ENCODE measurements at places on chromosomes 13 and 19.
A peak's percentile ranks its signal among the peaks of the same experiment; 100 is the strongest.

DNA sequence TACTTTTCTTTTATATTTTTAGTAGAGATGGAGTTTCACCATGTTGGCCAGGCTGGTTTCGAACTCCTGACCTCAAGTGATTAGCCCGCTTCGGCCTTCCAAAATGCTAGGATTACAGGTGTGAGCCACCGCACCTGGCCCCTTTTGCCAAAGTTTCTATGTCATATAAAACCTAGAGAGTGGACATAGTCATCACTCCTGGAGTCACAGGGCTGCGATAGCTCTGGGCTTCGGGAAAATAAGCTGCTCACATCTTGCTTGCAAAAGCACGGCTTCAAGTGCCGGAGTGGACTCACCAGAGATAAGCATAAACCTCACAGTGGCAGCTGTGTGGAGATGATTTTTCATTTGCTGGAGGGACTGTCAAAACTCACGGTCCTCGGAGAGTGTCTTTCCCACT, 171.2 kb downstream of the TEX29 start:
- no peak for DNase-seq

DNA sequence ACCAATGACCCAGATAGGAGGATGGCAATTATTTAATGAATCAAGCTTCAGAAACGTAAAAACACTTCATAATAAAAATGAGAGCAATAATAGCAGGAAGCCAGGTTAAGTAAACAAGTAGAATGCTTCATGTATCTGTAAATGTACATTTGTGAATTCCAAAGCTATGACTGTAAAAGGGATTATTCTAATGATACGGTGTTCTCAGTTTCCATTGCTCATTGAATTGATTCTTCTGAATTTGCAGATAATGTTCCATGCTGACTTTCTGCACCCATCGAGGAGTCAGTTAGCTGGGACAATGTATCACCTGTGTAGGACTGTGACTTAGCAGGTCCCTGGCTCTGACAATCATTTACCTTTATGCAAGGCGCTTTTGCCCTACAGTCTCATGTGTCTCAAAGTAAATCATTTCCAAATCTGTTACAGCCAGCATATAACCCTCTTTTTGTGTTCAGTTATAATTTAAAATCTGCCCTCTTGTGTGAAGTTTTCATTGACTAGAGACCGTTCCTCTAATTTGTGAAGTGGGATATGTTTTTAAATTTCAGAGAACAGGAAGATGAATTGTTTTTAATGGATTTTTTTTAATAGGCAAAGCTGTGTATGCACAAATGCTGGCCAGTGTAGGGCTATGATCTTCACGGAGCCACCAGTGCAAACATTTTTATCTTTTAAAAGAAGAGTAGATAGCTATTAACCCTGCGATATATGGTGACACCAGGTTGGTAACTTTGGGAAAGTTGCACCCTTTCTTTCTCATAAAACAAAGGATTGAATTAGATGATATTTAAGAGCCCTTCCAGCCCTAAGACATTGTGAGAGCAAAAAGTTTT, 267.1 kb downstream of the KLF5 start:
- peak; percentile 97 for DNase-seq

DNA sequence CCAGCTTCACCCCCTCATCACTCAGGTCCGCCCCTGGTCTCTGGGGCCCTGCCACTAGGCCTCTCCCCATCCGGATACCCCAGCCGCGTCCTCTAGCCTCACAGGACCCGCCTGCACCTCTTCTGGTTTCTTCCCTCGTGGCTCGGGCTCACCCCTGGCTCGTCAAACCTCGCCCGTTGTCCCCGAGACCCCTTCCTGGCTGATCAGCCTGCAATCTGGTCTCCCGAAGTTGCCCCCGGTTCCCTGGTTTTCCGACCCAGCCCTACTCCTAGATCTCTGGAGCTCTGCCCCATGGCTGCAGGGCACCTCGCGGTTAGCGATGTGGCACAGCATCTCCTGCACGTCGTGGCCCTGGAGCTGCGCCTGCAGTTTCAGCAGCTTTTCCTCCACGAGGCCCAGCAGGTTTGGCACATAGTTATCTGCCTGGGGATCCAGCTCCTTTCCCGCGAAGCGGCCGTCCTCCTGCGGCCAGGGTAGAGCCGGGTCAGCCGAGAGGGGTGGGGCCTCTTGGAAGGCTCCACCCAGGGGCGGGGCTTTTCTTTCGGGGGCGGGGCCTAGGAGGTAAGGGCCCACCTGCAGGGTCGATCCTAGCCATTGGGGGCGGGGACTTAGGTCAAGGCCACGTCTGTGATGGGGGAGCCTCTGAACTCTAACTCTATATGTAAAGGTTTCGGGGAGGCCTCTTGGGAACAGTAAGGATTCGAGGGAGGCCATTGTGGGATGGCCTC, 2.4 kb upstream of the RGL3 start:
- no peak for DNase-seq

- DNase-seq: no peak
These were observed 629.8 kb upstream of the PCDH9 start for GRCh38 chr13:67859904-67860303.

- no peak for DNase-seq
These were observed 21.3 kb downstream of the HCN2 start for GRCh38 chr19:610801-611480.

- DNase-seq: no peak
These were observed 6.1 kb downstream of the DOCK6 start for GRCh38 chr19:11256189-11256588.

- peak; percentile 29 for DNase-seq
These were observed 69.0 kb upstream of the NPAS1 start for GRCh38 chr19:46950526-46951170.

DNA sequence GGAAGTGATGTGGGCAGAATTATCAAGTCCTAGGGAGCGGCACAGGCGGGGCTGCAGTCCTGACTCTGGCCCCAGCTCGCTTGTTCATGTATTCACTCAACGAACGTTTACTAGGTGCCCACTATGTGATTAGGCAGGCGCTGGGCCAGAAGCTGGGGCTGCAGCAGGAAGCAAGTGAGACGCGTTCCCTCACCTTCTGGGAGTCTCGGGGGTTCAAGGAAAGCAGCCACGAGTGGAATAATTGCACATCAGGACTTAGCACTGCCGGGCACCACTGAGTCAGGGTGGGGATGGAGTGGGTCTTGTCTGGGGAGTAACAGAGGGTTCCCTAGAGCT, 2.5 kb upstream of the LMTK3 start:
- DNase-seq: no peak

DNA sequence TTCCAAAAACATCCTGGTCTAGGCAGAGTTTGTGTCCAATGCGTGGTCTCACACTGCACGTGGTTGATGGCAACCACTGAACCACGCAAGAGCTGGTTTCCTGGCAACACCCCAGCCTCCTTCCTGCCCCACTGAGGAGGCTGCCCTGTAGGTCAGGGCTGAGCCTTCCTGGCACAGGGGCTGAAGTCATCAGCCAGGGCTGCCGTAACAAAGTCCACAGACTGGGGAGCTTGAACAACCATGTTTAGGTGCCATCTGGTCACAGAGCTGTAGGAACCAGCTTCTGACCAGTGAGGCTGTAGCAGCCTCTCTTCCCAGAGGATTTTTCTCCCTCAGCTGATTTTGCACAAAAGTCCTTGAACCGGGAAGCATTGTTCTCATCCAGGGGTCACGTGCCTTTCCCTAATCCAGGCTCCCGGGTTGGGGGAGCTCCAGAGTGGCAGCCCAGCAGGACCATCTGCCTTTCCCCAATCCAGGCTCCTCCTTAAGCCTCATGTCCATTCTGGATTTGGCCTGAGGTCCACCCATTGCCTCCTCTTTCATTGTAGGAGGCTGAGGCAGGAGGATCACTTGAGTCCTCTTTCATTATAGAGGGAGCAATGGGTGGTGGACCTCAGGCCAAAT, 53.9 kb downstream of the CHST8 start:
- no peak for DNase-seq

DNA sequence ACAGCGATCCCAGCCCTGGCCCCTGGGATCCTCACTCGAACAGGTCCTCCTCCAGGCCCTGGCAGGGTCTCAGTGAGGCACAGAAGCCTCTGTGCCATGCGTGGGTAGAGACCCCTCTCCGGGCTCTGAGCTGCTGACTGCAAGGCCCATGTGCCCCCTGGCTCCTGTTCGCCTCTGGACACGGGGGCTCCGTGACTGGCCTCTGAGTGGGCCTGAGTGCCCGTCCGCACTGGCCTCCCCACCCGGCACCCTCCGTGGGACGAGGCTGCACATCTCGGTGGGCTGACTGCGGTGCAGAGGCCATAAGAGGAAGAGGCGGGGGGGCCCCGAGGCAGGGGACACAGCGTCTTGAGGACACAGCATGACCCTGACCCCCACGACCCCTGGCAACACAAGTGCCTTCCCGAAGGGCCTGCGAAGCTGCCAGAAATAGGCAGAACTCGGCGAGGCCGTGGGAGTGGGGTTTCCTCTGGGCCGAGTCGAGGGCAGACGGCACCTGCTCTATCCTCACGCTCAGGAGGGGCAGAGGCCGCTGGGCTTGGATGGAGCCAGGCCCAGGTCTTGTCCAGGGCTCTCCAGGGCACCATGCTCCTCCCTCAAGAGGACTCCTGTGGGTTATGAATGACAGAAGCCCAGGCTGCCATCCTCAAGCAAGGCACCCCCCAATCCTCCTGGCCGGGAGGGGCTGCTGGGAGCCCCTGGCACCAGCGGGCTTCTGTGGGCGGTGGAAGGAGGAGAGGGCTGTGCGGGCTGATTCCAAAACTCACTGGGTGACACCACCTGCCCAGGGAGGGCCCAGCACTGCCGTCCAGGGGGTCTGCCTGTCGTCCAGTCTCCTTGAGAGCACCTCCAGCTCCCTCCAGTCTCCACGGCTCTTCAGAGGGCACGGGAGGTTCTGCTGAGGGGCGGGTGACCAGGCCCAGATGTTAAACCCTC, 52.6 kb downstream of the RASA3 start:
- no peak for DNase-seq

- DNase-seq: no peak
These were observed 86.7 kb downstream of the GNG7 start for GRCh38 chr19:2615782-2616181.

DNA sequence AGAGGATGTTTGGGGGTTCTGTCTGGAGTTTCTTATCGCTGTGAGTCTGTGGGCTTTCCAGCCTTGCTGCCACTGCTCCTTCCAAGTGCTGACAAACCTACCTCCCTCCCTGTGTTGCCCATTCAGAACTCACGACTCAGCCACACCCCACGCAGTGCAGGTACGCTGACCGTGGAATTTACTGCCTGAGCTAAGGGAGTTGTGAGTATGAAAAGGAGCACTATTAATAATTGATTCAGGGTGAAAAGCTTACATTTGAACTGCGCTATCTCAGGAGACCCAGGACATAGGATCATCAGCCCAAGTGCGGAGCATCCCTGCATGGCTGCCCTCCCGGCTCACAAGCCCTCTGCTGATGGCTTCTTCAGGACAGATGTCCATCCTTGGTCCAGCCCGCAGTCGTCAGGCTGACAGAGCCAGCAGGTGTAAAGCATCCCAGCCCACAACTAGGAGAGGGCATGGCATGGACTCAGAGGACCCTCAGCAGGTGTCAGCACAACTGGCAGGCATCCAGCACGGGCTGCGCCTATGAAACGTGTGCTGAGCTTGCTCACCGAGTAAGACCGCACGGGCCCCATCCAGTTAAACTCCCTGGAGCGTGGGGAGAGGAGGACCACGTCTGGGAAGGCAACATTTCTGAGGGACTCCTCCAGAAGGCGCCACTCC, 244.0 kb downstream of the COL4A1 start:
- no peak for DNase-seq

DNA sequence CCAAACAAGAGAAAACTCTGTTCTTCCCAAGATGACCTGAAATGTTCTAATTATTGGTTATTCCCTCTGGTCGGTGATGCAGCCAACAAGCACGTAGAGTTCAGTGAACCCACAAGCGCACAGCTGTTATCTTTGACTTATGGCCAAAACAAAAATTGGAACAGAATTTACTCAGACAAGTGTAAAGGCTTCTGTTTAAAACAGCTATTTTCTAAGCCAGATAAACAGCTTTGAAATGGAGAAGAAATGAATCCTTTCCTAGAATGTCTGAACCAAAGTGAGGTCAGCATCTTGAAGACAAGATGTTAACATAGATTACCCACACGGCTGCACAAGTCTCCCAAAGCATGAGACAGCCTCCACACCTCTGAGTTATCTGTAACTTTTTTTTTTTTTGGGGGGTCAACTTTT, 669.2 kb downstream of the DIAPH3 start:
- no peak for DNase-seq

DNA sequence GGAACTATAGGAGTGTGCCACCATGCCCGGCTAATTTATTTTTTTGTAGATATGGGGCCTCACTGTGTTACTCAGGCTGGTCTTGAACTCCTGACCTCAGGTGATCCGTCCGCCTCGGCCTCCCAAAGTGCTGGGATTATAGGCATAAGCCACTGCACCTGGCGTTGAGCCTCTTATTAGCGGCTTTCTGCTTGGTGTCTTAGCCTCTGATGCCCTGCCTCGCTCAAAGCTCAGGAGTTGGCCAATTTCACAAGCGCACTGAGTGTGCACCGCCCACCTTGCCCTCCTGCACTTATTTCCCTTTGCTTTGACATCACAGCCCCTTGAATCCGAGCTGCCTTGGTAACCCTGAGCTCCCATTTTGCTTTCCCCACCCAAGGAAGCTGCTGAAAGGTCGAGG, 10.1 kb downstream of the YIPF2 start:
- no peak for DNase-seq

DNA sequence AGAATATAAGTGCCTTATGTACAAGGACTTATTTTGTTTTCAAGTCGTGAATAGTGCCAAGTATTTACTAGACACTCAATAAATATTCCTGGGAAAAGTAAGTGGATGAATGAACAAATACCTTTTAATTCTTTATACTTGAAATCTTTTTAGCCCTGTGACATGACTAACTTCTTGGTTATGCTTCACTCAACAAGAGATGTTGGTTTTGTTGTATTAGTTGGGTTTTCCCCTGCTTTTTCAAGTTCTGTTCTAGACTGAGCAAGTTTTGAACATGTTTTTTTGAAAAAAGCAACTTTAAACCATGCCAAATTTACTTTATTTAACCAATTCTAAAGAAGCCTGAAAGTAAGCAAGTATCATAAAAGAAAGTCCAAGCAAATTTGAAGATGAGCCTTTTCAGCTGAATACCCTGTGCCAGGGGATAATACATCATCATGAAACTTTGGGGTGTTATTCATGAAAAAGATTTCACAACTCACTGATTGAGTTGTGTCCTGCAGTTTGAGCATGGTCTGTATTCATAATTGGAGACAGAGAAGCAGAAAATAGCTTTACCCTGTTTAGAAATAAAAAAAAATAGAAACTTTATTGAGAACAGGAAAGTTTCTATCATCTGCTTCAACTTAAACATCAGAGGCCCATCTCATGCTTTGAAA, 11.1 kb downstream of the LMO7 start:
- no peak for DNase-seq

- no peak for DNase-seq
These were observed at the start of gene GPC6 for GRCh38 chr13:93226623-93227279. GPC6 (plus strand) TSS chr13:93226807.

GRCh38 chr13:104872153-104872552, 1663.3 kb downstream of the EFNB2 start:
- no peak for DNase-seq

DNA sequence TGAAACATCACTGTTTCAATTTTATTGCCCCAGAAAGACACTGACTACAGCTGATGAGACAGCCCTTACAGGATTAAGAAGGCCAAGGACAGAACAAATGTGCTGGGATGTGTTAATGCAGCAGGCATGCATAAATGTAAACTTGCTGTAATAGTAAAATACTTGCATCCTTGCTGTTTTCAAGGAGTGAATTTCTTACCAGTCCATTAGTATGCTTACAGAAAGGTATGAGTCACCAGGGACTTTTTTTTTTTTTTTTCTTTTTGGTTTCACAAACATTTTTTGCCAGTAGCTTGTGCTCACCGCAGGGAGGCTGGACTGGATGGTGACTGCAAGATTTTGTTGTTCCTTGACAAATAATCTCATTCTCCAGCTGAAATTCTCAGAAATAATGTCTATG, 55.1 kb downstream of the GPR180 start:
- no peak for DNase-seq
